ENCODE measurements at places on chromosomes 3 and 15. TPM values are rescaled to one million over a fixed set of nuclear protein-coding genes. Genes with fewer than 3 reads are reported as not detected.

- H3K4me1 ChIP-seq, result peaks cover 24% of the 10 kb centered on the region
- H3K4me3 ChIP-seq, result peak overlapping the region; percentile 62
Observed at GRCh38 chr3:156483426-156483825, 71.5 kb downstream of the SSR3 start.

GRCh38 chr15:57427367-57427821 lies 51.1 kb downstream of the CGNL1 start:
- H3K4me1 ChIP-seq, result no peaks in the 10 kb centered on the region
- H3K27me3 ChIP-seq, result peaks cover 2% of the 10 kb centered on the region
- no peaks in the 10 kb centered on the region for H3K36me3 ChIP-seq
- DNase-seq, result no peak

GRCh38 chr15:97747342-97747741 lies 213.2 kb upstream of the ARRDC4 start:
- no peaks in the 10 kb centered on the region for H3K36me3 ChIP-seq
- H3K27ac ChIP-seq, result no peak overlapping the region
- no peak overlapping the region for H3K4me3 ChIP-seq
- H3K27me3 ChIP-seq, result no peaks in the 10 kb centered on the region
- H3K4me1 ChIP-seq, result no peaks in the 10 kb centered on the region

SI gene
- not detected for total RNA-seq

PCCB gene
- 44.5 TPM for total RNA-seq
